ENCODE measurements at places on chromosomes 1 and 21. TPM values are rescaled to one million over a fixed set of nuclear protein-coding genes. Genes with fewer than 3 reads are reported as not detected.

- DNase-seq = no peak
Observed at GRCh38 chr21:45431781-45432572, 27.0 kb downstream of the COL18A1 start.

DNA sequence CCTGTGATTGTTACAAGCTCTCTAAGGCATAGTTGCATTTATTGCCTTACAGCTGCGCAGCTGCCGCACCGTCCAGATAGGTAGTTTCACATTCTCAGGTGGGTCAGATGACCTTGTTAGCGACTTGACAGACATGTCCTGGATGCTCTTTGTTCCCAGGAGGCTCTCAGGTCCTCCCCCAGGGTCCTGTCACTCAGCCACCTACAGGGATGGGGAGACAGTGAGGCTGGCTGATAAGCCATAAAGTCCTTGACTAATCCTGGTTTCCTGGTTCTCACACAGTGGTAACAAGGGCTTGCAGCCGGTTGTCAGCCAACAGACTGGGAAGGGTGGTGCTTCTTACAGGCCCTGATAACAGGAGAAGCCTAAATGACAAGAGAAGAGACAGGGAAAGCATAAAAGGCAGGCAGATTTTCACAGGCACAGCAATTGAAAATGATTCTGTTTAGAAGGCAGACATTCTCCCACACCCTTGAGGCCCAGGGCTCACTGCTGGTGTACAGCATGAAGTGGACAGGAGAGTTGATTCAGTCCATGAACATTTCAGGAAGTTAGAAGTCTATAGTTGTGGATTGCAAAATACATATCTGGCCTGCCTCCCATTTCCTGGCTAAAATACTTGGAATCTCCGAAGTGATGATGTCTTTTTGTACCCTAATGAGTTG, 2.9 kb downstream of the ARF1 start:
- DNase-seq = no peak

DNA sequence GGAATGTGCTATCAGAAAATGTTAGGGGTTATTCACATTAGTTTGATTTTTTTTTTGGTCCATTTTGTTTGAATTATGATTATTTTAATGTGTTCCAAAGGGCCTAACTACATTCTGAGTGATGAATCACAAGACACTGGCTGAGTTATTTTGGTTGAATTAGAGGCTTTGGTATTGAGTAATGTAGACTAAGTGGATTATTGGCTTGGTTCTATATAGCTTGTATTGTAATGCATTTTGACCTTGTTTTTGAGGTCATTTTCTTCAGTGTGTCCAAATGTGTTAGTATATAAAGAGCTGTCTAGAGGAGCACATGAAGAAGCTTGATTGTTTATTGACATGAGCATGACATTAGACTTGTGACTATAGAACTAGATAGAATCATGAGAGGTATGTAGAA, 3.4 kb downstream of the ZNF326 start:
- DNase-seq = no peak

DNA sequence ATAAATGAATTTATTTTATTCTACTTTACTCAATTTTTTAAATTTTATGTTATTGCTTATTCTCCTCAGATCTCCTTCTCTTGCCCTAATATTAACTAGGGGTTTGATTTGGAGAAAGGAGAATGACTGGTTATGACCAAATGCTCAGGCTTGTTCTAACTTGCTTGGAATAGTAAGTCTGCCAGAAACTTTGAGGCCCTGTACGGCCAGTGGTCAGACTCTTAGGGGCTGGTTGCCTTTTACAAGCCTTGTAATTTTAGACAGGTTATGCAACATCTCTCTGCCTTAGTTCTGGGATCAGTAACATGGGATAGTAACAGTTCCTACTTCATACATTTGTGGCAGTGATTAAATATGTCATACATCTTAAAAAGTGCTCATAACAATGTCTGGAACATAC, 279.5 kb downstream of the DUSP10 start:
- DNase-seq = no peak

- DNase-seq = no peak
Observed at GRCh38 chr1:185297982-185298381, 19.1 kb downstream of the IVNS1ABP start.

DNA sequence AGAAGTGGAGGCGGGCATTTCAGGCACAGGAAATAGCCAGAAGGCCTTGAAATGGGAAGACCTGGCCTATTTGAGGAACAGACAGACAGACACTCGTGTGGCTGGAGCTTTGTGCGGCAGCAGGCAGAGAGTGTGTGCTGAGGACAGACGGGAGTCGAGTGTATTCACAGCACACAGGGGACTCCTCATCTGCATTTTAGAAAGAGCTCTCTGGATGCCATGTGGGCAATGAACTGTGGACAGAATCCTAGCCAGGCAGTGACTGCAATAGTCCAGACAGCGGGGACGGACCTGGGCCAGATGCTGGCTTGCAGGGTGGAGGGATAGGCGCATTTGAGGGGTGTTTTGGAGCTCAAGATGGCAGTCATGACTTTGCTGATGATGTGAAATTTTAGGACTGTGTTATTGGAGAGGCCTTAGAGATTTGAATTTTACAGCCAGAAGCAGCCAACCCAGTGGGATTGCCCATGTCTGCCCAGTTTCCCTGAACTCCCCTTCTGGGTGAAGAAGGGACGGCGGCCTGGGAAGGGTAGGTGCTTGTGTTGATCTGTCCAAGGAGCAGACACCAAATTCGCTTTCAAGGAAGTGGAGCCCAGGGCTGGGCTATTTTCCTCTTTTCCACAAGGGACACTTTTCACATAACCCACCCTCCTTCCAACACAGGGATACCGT, 43.7 kb downstream of the CHAF1B start:
- no peak for DNase-seq

TMPRSS3 gene
- total RNA-seq = not detected

S100A5 gene
- not detected for total RNA-seq

RAB29 gene
- total RNA-seq = 15.1 TPM

Data from tibial nerve (tissue), 4 donors.